ENCODE measurements at places on chromosomes 16 and 17.

GRCh38 chr17:27674335-27674734 lies 43.3 kb downstream of the LGALS9 start:
- no peak for DNase-seq

DNA sequence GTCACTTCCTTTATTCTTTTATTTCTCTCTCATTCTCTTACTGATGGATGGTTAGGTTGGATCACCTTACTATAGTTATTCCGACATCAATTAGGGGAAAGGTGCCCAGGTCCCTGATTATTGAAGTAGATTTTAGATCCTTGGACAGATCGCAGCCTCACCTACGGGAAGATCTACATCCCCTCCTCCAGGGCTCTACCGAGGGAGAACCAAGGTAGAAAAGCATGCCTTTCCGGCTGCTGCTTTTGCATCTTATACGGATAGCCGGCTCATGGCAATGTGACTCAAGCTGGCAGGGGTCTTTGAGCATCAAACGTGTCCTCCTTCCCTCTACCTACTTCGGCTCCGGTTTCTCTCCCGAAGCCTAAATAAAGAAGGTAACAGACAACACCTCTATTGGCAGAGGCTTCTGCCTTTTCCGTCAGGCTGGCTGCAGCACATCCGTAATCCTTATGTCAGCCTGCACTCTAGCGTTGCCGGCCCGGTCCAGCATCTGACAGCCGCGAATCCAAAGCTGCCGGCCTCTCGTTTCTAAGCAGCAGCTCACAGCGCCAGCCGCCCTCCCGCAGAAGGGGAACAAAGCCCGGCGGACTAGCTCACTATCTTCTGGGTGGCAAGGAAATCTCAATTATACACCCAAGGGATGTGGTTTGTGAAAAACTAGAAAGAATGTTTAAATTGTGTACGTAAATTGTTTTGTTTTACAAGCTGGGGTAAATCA lies 46.9 kb downstream of the IRX6 start:
- DNase-seq, result peak; percentile 52

- DNase-seq, result no peak
Measured at GRCh38 chr17:72363089-72363610, 242.3 kb downstream of the SOX9 start.

GRCh38 chr17:77356109-77356689 lies 215.4 kb downstream of the SEC14L1 start:
- DNase-seq, result no peak

GRCh38 chr17:32523017-32523680 lies 36.4 kb downstream of the CDK5R1 start:
- DNase-seq, result peak; percentile 82

DNA sequence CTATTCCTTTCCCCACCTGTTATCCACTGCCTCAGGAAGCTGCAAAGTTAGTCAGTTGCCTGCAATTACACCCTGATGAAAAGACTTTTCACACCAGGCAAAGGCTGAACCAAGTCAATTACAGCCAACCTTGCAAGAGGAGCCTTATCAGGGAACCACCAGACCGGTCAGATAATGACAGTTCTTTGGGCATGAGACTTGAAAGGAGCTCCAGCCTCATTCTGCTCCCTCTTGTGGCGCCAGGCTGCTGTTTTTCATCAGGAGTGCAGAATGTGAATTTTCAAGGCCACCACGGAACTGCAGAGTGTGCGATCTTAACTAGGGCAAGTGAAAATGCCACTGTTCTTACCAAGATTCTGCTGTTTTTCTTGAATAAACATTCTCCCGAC lies 22.5 kb downstream of the DNAI2 start:
- peak; percentile 84 for DNase-seq

DNA sequence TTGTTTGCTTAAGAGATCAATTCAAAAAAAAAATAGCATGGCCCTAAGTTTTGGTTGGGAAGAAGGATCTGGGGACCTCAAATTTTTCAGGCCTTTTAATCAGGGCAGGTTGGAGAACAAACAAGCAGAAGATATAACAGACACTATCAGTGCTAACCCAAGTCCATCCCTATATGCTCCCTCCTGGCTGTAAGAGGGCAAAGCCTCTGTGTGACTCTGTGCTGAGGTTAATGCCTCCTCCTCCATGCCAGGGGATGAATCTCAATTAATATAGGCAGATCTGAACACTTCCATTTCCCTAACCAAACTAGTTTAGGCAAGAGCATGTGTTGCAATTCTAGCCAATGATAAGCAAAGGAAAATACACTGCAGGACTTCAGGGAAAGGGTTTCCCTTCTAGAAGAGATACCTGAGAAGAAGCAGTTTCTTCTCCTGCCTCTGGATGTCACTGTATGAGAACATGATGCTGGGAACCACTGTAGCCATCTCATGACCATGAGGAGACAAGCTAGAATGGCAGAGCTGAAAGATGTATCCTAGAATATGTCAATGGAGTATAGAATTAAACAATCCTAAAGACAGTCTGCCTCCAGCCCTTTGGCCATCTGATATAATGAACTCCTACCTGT lies 76.0 kb downstream of the CHD9NB start:
- DNase-seq, result peak; percentile 28

DNA sequence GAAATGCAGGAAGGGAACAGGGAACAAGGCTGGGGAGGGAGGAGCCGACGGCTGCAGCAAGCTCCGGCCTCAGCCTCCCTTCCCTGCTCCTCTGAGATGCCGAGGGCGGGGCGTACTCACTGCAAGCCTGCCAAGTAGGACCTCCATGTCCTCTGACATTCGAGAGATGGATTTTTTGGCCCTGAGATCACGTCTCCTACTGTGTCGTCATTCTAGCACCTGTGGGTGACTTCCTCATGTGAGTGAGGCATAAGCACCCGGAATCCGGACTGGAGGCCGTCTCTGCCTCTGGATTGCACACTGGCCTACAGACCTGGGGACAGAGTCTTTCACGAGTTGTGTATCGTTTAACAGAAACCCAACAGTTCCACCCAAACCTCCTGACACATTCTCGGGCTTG lies 14.5 kb downstream of the MRM3 start:
- no peak for DNase-seq

- no peak for DNase-seq
Measured at GRCh38 chr16:4792951-4793513, 2.1 kb upstream of the SMIM22 start.

DNA sequence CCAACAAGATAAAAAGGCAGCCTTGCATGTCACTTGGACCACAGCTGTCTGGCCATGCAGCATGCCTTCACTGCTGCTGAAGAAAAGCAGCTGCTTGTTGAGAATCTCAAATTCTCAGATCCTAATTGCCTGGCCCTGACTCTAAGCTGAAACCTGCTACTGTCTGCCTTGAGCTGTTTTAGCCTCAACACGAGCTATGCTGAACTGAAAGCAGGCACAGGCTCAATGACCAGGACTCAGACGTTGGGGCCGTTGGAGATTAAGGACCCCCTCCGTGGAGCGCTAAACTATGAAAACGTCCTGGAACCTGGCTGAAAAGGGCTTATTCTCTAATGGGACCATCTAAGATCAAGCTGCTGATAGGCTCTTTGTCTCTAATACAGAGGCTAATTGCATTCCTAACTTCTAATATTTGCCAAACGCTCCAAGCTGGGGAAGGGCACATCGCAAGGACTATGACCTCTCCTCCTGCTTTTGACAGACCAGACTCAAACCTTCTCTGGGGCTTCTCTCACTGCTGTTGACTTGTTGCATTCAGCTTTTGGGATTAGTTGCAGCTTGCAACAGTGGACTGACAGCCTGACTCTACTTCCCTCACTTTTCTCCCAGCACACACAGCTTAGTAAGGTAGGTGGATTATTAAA lies 4.6 kb upstream of the PLK1 start:
- no peak for DNase-seq

DNA sequence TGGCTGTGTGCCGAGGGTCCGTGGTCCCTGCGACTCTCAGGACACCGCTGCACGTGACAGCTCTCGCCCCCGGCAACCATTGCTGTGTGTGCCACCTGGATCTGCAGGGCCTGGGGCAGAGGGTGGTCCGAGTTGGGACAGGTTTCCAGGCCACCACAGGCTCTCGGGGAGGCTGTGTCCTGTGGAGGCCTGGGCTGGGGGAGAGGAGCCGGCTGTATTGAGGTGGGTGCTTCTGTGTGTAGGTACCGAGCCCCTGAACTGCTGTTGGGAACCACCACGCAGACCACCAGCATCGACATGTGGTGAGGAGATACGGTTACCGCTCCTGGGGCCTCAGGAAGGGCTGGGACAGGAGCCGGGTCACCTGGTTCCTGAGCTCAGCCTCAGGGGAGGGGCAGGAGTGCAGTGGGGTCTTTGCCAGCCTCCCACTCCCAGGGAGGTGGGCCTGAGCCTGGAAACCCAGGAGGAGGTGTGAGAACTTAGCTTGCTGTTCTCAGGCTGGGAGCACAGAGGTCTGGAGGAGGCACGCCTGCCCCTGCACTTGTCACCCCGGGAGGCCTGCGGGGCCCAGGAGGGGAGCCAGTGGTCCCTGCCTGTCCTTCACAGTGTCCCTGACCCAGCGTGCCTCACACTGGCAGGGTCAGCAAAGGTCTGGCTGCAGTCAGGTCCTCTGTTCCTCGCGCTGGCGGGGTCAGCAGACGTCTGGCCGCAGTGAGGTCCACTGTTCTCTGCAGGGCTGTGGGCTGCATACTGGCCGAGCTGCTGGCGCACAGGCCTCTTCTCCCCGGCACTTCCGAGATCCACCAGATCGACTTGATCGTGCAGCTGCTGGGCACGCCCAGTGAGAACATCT lies 7.3 kb downstream of the SPATA2L start:
- no peak for DNase-seq
